ENCODE measurements at places on chromosomes 4 and X. TPM values are rescaled to one million over a fixed set of nuclear protein-coding genes. Genes with fewer than 3 reads are reported as not detected.
A peak's percentile ranks its signal among the peaks of the same experiment; 100 is the strongest.

ITGB1BP2 gene
- total RNA-seq = 6.8 TPM

OFD1 gene
- total RNA-seq = 22.8 TPM

DNA sequence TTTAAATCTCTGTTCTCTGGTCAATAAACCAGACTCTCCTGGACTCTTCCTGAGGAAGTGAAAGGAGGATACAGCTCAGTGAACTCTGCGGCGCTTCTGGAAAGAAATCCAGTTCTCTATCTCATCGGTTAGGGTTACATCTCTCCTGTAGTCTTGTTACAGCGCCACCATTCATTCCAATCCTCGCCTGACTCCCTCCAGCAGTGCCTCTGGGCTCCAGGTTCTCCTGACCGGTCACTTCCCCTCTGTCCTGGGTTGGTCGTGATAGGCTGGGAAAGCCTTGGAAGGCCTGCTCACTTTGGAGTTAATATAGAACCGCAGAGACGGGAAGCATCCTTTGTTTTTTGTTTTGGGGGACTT, 97.0 kb upstream of the STOX2 start:
- H3K36me3 ChIP-seq = no peaks in the 10 kb centered on the region
- H3K4me3 ChIP-seq = no peak overlapping the region
- H3K27ac ChIP-seq = peak overlapping the region; percentile 85
- H3K27me3 ChIP-seq = no peaks in the 10 kb centered on the region

- H3K27me3 ChIP-seq = peaks cover 2% of the 10 kb centered on the region
- no peak overlapping the region for H3K27ac ChIP-seq
- H3K4me3 ChIP-seq = no peak overlapping the region
- H3K4me1 ChIP-seq = peaks cover 10% of the 10 kb centered on the region
- H3K36me3 ChIP-seq = no peaks in the 10 kb centered on the region
Measured at GRCh38 chr4:3788366-3788660, 22.1 kb downstream of the ADRA2C start.

- no peak overlapping the region for H3K27ac ChIP-seq
- no peaks in the 10 kb centered on the region for H3K4me1 ChIP-seq
Measured at GRCh38 chr4:109939190-109939589, 26.5 kb downstream of the EGF start.

PDCL2 gene
- total RNA-seq = 0.21 TPM

GRCh38 chr4:69731241-69731640, 29.2 kb downstream of the SULT1B1 start:
- H3K4me1 ChIP-seq = peaks cover 4% of the 10 kb centered on the region
- DNase-seq = no peak

CXCL6 gene
- total RNA-seq = 3.8 TPM

GRCh38 chr4:75848891-75849290, 53.4 kb downstream of the PPEF2 start:
- H3K36me3 ChIP-seq = no peaks in the 10 kb centered on the region
- peaks cover 25% of the 10 kb centered on the region for H3K4me1 ChIP-seq
- H3K27me3 ChIP-seq = no peaks in the 10 kb centered on the region
- DNase-seq = no peak
- H3K4me3 ChIP-seq = no peak overlapping the region

DNA sequence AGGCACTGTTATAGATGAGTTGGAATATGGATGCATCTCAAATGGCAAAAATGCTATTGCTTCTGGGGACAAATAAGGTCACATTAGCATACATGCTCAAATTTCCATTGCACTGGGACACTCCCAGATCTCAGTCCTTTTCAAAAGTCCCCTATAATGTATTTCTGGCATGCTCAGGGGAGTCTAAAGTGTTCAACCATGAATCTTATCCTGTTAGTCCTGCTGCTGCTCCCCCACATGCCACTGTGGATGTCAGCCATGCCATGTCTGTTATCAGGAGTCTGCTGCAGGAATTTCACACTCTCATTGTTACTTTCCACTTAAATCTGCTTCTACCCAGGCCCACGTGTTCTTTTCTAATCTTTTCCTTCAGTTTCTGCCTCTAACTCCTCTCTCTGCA, 1000.6 kb downstream of the CCSER1 start:
- H3K4me1 ChIP-seq = peaks cover 11% of the 10 kb centered on the region
- no peak for DNase-seq
- no peaks in the 10 kb centered on the region for H3K27me3 ChIP-seq
- H3K36me3 ChIP-seq = no peaks in the 10 kb centered on the region
- H3K4me3 ChIP-seq = no peak overlapping the region

XKRX gene
- total RNA-seq = 1.2 TPM

- no peak for DNase-seq
- no peaks in the 10 kb centered on the region for H3K36me3 ChIP-seq
- no peaks in the 10 kb centered on the region for H3K27me3 ChIP-seq
- peaks cover 22% of the 10 kb centered on the region for H3K4me1 ChIP-seq
- H3K4me3 ChIP-seq = no peak overlapping the region
Measured at GRCh38 chr4:152209772-152210493, 326.0 kb downstream of the FBXW7 start.

LUZP4 gene
- not detected for total RNA-seq

DNA sequence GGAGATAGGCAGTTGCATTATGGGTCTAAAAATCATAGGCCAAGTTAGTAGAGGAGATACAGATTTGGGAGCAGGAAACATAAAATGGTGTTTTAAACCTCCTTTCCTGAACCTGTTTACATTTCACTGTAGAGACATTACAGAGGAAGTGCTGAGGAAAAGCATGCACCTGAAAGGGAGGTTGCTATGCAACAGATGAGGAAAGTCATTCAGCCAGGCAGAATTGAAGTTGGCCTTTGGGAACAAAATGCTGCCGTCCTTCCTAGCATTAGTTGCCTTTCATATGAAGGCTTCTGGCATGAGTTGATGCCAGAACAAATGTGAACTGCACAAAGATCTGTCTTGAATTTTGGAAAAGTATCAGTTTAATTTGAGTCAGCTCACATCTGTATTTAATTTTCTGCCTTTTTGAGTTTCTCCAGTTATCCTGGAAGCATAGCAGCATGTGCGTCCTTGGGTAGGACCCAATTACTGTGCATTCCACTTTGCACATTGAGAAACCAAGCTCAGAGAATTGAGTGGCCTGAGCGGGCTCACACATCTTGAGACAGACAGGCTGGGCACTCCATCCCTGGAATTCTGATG, 38.2 kb downstream of the MAGED1 start:
- DNase-seq = no peak
- no peak overlapping the region for H3K4me3 ChIP-seq
- peaks cover 7% of the 10 kb centered on the region for H3K4me1 ChIP-seq
- no peak overlapping the region for H3K27ac ChIP-seq
- peaks cover 18% of the 10 kb centered on the region for H3K27me3 ChIP-seq

SERPINA7 gene
- not detected for total RNA-seq

DNA sequence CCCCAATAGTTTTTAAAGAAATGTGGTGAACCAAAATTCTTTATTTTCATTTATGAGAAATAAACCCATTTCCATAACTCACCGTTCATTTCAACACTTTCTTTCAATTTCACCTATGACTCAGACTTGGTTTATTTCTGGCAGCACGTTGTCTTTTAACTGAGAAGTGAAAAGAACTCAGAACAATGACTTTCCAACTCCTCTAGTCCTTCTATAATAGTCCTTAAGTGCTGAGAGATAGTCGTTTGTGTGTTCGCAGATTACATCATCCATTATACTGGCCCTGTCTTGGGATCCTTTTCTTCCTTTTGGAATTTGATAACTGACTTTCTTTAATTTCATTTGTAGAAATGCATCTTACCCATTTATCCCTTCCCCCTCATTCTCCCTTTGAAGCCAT, 113.6 kb downstream of the GLUD2 start:
- H3K4me3 ChIP-seq = no peak overlapping the region
- H3K27ac ChIP-seq = no peak overlapping the region
- H3K4me1 ChIP-seq = peaks cover 14% of the 10 kb centered on the region
- no peak for DNase-seq
- H3K36me3 ChIP-seq = no peaks in the 10 kb centered on the region
- H3K27me3 ChIP-seq = no peaks in the 10 kb centered on the region

GRCh38 chr4:94571298-94571697, 119.6 kb downstream of the PDLIM5 start:
- no peak for DNase-seq
- H3K36me3 ChIP-seq = no peaks in the 10 kb centered on the region
- no peak overlapping the region for H3K4me3 ChIP-seq
- peaks cover 19% of the 10 kb centered on the region for H3K4me1 ChIP-seq
- H3K27me3 ChIP-seq = no peaks in the 10 kb centered on the region
- no peak overlapping the region for H3K27ac ChIP-seq

GRCh38 chr4:182578402-182578801, 335.2 kb downstream of the TENM3 start:
- no peaks in the 10 kb centered on the region for H3K36me3 ChIP-seq
- DNase-seq = no peak
- H3K4me3 ChIP-seq = no peak overlapping the region
- H3K27ac ChIP-seq = no peak overlapping the region

OCRL gene
- total RNA-seq = 18.2 TPM

PNMA6A gene
- 4.5 TPM for total RNA-seq

HSFX3 gene
- total RNA-seq = not detected

- H3K27me3 ChIP-seq = no peaks in the 10 kb centered on the region
- no peak for DNase-seq
- H3K36me3 ChIP-seq = peaks cover 3% of the 10 kb centered on the region
- no peak overlapping the region for H3K4me3 ChIP-seq
Measured at GRCh38 chr4:74056114-74056857, 17.8 kb upstream of the CXCL3 start.

- H3K27ac ChIP-seq = no peak overlapping the region
- DNase-seq = no peak
- no peak overlapping the region for H3K4me3 ChIP-seq
- H3K27me3 ChIP-seq = peaks cover 3% of the 10 kb centered on the region
Measured at GRCh38 chrX:133005042-133005441, 46.6 kb upstream of the HS6ST2 start.

- H3K4me3 ChIP-seq = no peak overlapping the region
- no peaks in the 10 kb centered on the region for H3K36me3 ChIP-seq
- no peaks in the 10 kb centered on the region for H3K27me3 ChIP-seq
- H3K4me1 ChIP-seq = no peaks in the 10 kb centered on the region
- no peak for DNase-seq
- no peak overlapping the region for H3K27ac ChIP-seq
Measured at GRCh38 chr4:54165438-54165837, 63.7 kb upstream of the PDGFRA start.

GRCh38 chrX:63743596-63743995, 41.4 kb downstream of the ARHGEF9 start:
- H3K27me3 ChIP-seq = no peaks in the 10 kb centered on the region
- H3K27ac ChIP-seq = no peak overlapping the region
- no peak overlapping the region for H3K4me3 ChIP-seq
- peaks cover 34% of the 10 kb centered on the region for H3K4me1 ChIP-seq

DNA sequence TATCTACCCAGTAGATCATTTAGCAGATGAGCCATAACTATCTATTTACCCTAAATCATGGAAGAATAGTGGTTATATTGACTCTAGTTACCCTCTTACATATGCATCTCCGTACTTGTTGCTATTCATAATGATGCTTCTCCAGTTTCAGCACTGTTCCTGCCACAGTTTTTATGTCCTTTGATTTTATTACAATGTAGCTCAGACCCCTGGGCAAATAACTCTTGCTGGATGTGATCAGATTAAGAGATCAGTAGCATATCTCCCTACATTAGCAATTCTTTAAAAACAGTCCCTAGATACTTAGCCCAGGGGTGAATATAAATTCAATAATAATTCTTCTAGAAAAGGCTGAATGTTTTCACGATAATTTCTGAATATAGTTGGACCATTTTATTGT, 696.5 kb downstream of the ADGRL3 start:
- no peak overlapping the region for H3K27ac ChIP-seq
- no peaks in the 10 kb centered on the region for H3K27me3 ChIP-seq
- no peaks in the 10 kb centered on the region for H3K4me1 ChIP-seq
- DNase-seq = no peak
- peaks cover 6% of the 10 kb centered on the region for H3K36me3 ChIP-seq
- H3K4me3 ChIP-seq = no peak overlapping the region

EFHC2 gene
- 2.8 TPM for total RNA-seq

RHOXF2B gene
- total RNA-seq = not detected

MMRN1 gene
- total RNA-seq = 0.05 TPM

- no peaks in the 10 kb centered on the region for H3K4me1 ChIP-seq
- no peaks in the 10 kb centered on the region for H3K27me3 ChIP-seq
- no peaks in the 10 kb centered on the region for H3K36me3 ChIP-seq
Measured at GRCh38 chrX:11996810-11997209, 141.5 kb upstream of the FRMPD4 start.

STARD8 gene
- 3.1 TPM for total RNA-seq

DNA sequence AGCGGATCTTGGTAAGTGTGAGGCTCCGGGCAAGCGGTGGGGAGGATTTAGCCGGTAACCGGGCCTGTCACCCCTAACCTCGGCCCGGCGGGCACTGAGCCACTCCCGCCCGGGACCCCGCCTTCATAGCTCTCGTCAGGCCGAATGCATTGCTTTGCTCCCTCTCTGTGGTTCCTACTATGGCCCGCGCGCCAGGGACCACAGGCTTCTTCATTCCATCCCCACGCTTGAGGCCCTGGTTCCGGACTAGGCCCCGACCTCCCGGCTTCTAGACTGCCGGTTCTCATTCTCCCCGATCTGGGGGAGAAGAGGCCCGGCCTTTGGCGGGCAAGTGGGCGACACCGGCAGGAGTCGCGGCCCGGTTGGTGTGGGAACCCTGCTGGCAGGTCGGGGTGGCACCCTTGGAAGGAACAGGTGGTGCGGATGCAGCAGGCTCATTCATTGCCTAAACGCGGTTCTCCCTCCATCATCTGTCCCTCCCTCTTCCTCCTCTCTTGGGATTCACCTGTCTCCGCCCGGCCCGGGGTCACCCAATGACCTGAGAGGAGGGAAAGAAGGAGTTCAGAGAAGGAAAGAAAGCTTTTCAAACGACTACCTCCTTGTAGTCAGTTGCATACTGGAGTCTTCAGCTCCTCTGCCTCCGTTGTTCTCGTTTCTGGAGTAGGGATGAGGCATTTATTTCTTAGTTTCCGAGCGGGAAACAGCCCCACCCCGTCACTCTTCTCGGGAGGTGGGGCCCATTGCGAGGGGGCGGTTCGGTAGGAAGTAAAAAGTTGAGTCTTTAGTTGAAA, at the start of gene NDUFC1:
Gene NDUFC1, minus strand, starts transcription at position 657 of the 791 bp plus-strand sequence. CDS start 6,679 bp downstream, outside the sequence.
- H3K27ac ChIP-seq = peak within 1 kb of the TSS; percentile 99
- peak; percentile 45 for DNase-seq
- H3K4me1 ChIP-seq = peaks cover 37% of the 10 kb centered on the region

PPP4R3C gene
- not detected for total RNA-seq

GRCh38 chrX:151753313-151754046, 18.9 kb downstream of the CNGA2 start:
- H3K4me1 ChIP-seq = peaks cover 19% of the 10 kb centered on the region
- peak; percentile 60 for DNase-seq
- no peak overlapping the region for H3K27ac ChIP-seq
- H3K36me3 ChIP-seq = no peaks in the 10 kb centered on the region
- H3K27me3 ChIP-seq = peaks cover 6% of the 10 kb centered on the region
- no peak overlapping the region for H3K4me3 ChIP-seq

TIMM8A gene
- total RNA-seq = 31.8 TPM

GRCh38 chr4:3461515-3462291, 1.4 kb upstream of the DOK7 start:
- no peak overlapping the region for H3K4me3 ChIP-seq
- H3K27me3 ChIP-seq = peaks cover 67% of the 10 kb centered on the region
- no peaks in the 10 kb centered on the region for H3K36me3 ChIP-seq
- no peaks in the 10 kb centered on the region for H3K4me1 ChIP-seq
- DNase-seq = no peak
- H3K27ac ChIP-seq = no peak overlapping the region

LDB2 gene
- total RNA-seq = 62.4 TPM
